ENCODE measurements at places on chromosomes 5 and 9.

- no peak for DNase-seq
These were observed 8.4 kb downstream of the CNOT8 start for GRCh38 chr5:154866841-154867240.

GRCh38 chr5:56851258-56851941 lies 36.1 kb downstream of the MAP3K1 start:
- no peak for DNase-seq

DNA sequence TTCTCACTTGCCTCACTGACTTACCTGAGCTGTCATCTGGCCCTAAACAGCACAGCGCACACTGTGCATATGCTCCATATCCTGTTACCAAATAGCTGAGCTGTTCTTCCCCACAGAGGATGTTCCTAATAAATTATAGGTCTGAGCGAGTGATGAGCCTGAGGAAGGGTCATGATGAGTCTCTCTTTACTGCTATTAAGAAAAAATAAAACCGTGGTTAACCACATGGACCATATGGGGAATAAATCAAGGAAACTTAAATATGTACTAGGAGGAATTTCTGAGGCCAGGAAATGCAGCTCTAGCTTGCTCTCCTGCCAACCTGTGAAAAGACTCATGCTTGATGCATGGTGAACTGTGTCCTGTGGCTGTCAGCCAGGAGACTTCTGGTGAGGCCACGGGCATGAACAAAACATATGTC lies 424.8 kb upstream of the DMAC1 start:
- DNase-seq: no peak

- DNase-seq: no peak
These were observed 281.6 kb downstream of the MAST4 start for GRCh38 chr5:66877843-66878242.

- DNase-seq: no peak
These were observed 155.7 kb upstream of the SH3GL2 start for GRCh38 chr9:17422994-17423680.

GRCh38 chr5:177496070-177496726 lies 1.2 kb downstream of the PDLIM7 start:
- no peak for DNase-seq

DNA sequence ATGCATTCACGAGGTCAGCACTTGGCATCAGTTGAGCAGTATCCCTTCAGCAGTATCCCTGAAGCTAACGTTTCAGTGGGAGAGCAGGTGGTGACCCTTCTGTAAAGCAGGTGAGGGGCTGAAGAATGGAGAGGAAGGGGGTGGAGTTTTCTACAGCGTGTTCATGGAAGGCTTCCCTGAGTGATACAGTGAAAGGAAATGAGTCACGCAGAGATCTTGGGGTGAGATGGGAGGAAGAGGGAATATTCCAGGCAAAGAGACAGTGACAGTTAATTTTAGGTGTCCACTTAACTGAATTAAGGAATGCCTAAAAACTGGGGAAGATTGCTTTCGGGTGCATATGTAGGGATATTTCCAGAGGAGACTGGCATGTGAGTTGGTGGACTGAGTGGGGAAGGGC lies 25.7 kb downstream of the TAS2R1 start:
- DNase-seq: no peak

Data from NCI-H1436 treated with DMSO at 0.1 percent for 48 hours (cell line).